Breast epithelium (tissue), 4 donors: ENCODE measurements at places on chromosomes 3 and 15. TPM values are rescaled to one million over a fixed set of nuclear protein-coding genes. Genes with fewer than 3 reads are reported as not detected.

DNA sequence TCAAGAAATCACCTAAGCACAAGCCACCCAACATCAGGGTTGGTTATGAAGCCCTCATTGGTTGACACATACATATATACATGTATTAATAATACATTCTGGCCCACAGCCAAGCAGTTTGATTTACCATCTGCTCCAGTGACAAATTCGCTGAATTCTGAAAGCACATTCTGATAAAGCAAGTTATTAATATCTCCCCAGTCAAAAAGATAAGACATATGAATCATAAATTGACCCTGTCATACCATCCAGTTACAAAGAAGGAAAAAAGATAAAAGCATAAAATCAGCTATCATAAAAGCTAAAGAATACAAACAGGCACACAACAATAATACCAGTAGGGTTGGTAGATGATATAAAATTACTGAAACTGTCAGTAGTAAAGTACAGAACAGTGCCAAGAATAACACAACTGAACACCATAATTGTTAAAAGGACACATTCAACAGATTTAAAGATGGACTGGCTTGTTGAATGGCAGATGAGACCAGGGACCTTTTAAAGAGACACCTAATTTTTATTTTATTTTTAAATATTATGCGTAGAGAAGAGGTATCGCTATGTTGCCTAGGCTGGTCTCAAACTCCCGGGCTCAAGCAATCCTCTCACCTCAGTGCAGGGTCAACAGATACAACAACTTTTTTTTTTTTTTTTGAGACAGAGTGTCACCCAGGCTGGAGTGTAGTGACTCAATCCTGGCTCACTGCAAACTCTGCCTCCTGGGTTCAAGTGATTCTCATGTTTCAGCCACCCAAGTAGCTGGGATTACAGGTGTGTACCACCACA lies 7.7 kb downstream of the SNX4 start:
- no peak overlapping the region for H3K4me3 ChIP-seq
- H3K36me3 ChIP-seq = no peaks in the 10 kb centered on the region
- H3K4me1 ChIP-seq = no peaks in the 10 kb centered on the region
- no peak for DNase-seq
- H3K27ac ChIP-seq = no peak overlapping the region
- H3K27me3 ChIP-seq = no peaks in the 10 kb centered on the region

The DUOXA2 gene
- 0.33 TPM for total RNA-seq

DNA sequence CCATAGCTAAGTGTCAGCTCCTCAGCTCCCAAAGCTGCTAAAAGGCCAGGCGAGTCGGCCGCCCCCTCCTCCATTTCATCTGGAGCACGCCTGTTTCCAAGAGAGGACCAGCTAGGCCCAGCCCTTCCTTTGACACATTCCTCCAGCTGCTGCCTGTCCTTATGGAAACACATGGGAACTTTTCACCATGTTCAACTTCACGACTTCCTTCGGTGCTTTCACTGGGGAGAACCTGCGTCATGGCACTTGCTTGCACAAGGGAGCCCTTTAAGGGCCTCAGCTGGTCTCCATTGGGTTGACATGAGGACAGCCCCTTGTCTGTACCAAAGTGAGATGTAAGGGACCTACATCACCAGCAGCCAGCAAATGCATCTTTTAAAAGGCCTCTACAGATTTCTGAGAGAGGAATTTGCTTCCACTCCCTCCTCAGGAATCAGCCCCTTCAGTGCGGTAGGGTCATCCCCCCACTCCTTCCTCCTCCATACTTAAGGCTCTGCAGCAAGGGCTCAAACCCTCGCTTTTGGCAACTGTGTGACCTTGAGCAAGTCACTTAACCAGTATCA lies 2.1 kb downstream of the MAGI1 start:
- DNase-seq = no peak
- H3K4me1 ChIP-seq = no peaks in the 10 kb centered on the region
- peak overlapping the region; percentile 97 for H3K27ac ChIP-seq
- peak overlapping the region; percentile 75 for H3K4me3 ChIP-seq
- H3K27me3 ChIP-seq = no peaks in the 10 kb centered on the region
- H3K36me3 ChIP-seq = no peaks in the 10 kb centered on the region

GRCh38 chr3:99402755-99403154 lies 235.6 kb upstream of the COL8A1 start:
- DNase-seq = no peak
- no peak overlapping the region for H3K4me3 ChIP-seq
- no peaks in the 10 kb centered on the region for H3K4me1 ChIP-seq
- H3K36me3 ChIP-seq = no peaks in the 10 kb centered on the region
- H3K27me3 ChIP-seq = no peaks in the 10 kb centered on the region

DNA sequence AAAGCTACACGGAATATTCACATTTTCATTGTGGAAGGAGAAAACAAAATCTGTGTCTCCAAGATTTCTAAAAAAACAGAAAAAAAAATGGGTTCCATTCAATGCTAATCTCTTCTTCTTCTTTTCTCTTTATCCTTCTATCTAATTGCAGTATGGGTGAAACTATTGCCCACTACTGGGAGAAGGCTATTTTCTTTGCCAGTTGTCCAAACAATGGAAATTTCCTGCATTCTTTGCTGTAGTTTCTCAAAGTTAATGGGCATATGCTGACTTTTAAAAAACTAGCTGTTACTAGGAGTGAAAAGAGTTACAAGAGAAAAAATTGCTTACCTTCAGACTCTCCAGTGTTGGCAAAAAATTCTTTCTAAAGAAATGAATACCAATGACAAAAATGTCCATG lies 179.3 kb upstream of the ANKRD28 start:
- no peak overlapping the region for H3K27ac ChIP-seq
- H3K4me3 ChIP-seq = no peak overlapping the region
- no peaks in the 10 kb centered on the region for H3K27me3 ChIP-seq
- H3K36me3 ChIP-seq = no peaks in the 10 kb centered on the region
- DNase-seq = no peak

DNA sequence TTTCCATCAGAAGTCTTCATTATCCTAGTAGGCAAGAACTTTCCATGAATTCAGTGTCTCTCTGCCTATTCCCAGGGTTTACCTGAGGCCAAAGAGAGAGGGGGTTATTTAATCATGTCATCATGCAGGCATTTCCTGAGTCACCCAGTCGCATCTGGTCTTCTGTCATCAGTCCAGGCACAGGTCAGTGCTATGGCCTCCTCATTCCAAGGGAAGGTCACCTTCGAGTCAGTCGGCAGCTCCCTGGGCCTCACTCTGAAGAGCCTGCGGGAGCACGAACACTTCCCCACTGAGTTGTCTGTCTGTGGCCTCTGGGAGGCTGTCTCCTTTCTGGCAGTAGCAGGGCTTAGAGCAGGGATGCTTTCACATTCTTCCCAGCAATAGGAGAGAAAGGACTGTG lies 26.2 kb upstream of the LRTM1 start:
- H3K36me3 ChIP-seq = no peaks in the 10 kb centered on the region
- no peak overlapping the region for H3K4me3 ChIP-seq
- no peak for DNase-seq
- H3K27me3 ChIP-seq = no peaks in the 10 kb centered on the region
- H3K27ac ChIP-seq = no peak overlapping the region
- H3K4me1 ChIP-seq = no peaks in the 10 kb centered on the region

The GOLGA8S gene
- total RNA-seq = under 0.01 TPM

DNA sequence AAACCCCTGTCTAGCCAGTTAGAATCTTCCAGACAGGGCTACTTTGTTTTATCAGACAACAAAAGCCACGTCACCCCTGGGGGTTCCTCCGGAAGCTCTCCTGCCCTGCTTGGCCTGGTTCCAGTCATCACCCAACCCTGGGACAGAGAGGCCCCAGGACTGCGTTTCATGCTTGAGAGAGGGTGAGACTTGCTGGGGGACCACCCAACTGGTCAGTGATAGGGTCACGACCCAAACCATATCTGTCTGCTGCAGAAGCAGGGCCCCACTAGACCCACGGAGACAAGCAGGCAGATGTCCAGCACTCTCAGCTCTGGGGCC lies 1.2 kb downstream of the NT5DC2 start:
- peak overlapping the region; percentile 60 for H3K27ac ChIP-seq
- no peaks in the 10 kb centered on the region for H3K27me3 ChIP-seq
- H3K4me3 ChIP-seq = peak overlapping the region; percentile 64
- H3K36me3 ChIP-seq = no peaks in the 10 kb centered on the region
- DNase-seq = no peak

- no peaks in the 10 kb centered on the region for H3K27me3 ChIP-seq
- no peaks in the 10 kb centered on the region for H3K36me3 ChIP-seq
- H3K4me3 ChIP-seq = no peak overlapping the region
- H3K27ac ChIP-seq = no peak overlapping the region
- DNase-seq = no peak
Observed at GRCh38 chr3:10289787-10290355, 2.9 kb downstream of the GHRL start.

DNA sequence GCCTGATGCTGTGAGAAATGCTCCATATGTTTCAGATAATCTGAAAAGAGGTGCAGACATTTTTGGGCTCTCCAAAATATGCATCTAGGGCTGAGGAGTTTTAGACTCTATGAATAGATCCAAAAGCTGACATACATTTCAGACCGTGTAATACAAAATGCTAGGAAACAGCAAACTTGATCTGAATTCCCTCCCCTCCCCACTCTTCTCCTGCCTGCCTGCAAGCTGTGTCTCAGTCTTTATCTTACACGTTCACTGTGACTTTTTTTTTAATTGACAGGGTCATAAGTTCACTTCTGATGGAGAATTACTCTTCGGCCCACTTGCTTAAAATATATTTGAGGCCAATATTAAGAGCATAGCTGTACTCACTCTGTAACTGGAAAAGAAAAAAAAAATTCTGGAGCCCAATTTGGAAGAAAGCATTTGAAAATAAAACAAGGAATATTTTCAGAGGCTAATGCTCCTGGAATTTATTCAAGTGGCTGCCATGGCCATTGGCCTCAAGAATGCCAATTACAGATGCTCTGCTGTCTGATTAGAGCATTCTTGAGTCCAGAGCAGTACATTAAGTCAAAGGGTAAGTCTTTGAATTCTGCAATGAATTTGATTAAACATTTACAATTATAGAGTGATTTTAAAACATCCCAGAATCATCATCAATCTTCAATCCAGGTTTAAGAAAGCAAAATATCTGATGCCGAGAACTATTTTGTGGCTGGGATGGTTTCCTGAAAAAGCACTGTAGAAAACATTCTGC lies 146.2 kb upstream of the SEMA6D start:
- H3K4me3 ChIP-seq = no peak overlapping the region
- no peak for DNase-seq
- no peaks in the 10 kb centered on the region for H3K36me3 ChIP-seq

- peaks cover 8% of the 10 kb centered on the region for H3K36me3 ChIP-seq
- H3K27me3 ChIP-seq = no peaks in the 10 kb centered on the region
- H3K4me3 ChIP-seq = no peak overlapping the region
- DNase-seq = no peak
- H3K27ac ChIP-seq = no peak overlapping the region
- no peaks in the 10 kb centered on the region for H3K4me1 ChIP-seq
Observed at GRCh38 chr3:88152841-88153240, 3.1 kb downstream of the C3orf38 start.

- no peaks in the 10 kb centered on the region for H3K4me1 ChIP-seq
- no peaks in the 10 kb centered on the region for H3K36me3 ChIP-seq
- no peaks in the 10 kb centered on the region for H3K27me3 ChIP-seq
Observed at GRCh38 chr3:61828184-61828874, 267.0 kb downstream of the PTPRG start.

The LAMB2 gene
- 700 TPM for total RNA-seq

- H3K27me3 ChIP-seq = no peaks in the 10 kb centered on the region
- no peak overlapping the region for H3K4me3 ChIP-seq
- H3K27ac ChIP-seq = no peak overlapping the region
- H3K4me1 ChIP-seq = no peaks in the 10 kb centered on the region
Observed at GRCh38 chr3:177641206-177641605, 443.9 kb upstream of the TBL1XR1 start.

The PPP1R14D gene
- total RNA-seq = 4.9 TPM

DNA sequence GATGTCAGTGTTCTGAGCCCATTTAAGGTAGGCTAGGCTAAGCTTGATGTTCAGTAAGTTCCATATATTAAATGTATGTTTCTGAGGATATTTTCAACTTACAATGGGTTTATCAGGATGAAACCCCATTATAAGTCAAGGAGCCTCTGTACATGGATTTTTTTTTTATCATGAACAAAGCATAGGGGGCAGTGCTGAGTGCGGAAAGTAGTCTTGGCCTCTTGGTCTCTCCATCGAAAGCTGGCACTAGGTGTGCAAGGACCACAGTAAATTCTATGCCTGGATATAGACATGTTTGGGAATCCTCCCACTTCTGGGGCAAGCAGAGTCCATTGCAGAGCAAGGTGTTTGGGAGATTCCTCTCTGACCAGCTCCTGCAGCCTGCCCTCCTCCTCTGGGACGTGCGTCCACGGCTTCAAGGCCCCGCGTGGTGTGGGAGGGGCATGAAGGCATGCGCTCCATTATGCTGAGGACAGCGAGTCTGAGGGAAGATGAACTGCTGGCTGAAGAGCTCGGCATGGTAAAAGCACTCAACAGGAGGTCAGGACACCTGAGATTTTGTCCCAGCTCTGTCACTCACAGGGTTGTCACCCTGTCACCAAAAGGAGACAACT lies 122.9 kb upstream of the LIPC start:
- no peaks in the 10 kb centered on the region for H3K36me3 ChIP-seq
- no peak overlapping the region for H3K27ac ChIP-seq
- H3K4me1 ChIP-seq = no peaks in the 10 kb centered on the region

- no peaks in the 10 kb centered on the region for H3K36me3 ChIP-seq
- no peaks in the 10 kb centered on the region for H3K27me3 ChIP-seq
- DNase-seq = no peak
- no peak overlapping the region for H3K4me3 ChIP-seq
- no peak overlapping the region for H3K27ac ChIP-seq
Observed at GRCh38 chr15:92033314-92033713, 179.8 kb downstream of the SLCO3A1 start.

The RTP1 gene
- total RNA-seq = not detected

- no peaks in the 10 kb centered on the region for H3K4me1 ChIP-seq
- H3K27ac ChIP-seq = no peak overlapping the region
- no peaks in the 10 kb centered on the region for H3K36me3 ChIP-seq
- DNase-seq = peak; percentile 38
- H3K4me3 ChIP-seq = no peak overlapping the region
- H3K27me3 ChIP-seq = no peaks in the 10 kb centered on the region
Observed at GRCh38 chr15:25172691-25173090, 217.9 kb downstream of the SNRPN start.

DNA sequence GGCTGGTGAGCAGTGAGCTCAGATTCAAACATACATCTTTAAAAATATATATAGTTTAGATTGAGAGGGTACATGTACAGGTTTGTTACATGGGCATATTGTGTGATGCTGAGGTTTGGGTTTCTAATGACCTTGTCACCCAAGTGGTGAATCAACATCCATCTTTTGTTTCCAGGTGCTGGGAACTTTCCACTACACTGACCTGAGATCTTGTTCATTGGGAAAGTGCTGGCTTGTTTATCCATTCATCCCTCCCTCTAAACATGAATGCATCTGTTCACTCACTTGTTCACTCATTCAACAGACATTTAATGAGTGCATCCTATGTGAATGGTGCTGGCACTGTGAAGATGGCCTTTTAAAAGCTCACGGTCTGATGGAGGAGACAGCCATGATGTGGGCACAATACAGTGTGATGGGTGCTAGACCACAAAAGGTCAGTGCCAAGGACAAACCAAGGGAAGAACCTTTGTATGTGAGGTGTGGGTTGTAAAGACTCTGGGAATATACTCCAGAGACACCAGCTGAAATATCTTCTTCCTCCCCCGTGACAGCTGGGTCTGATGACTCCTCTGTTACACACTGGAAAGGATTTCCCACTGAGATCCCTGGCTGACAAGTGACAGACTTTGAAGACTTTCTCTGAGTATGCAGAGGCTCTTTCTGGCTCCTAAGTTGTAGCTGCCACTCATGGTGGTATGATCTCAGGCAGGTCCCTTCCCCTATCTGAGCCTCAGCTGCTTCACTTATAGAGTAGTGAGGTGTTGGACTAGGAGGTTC lies 16.2 kb upstream of the ITGA11 start:
- no peaks in the 10 kb centered on the region for H3K36me3 ChIP-seq
- no peaks in the 10 kb centered on the region for H3K27me3 ChIP-seq
- H3K4me3 ChIP-seq = no peak overlapping the region
- H3K27ac ChIP-seq = no peak overlapping the region

The NME9 gene
- 0.48 TPM for total RNA-seq
